ENCODE measurements at places on chromosomes 11 and 22. TPM values are rescaled to one million over a fixed set of nuclear protein-coding genes. Genes with fewer than 3 reads are reported as not detected.

The YPEL4 gene
- total RNA-seq = not detected

The WBP2NL gene
- total RNA-seq = 2.6 TPM

The TMEM86A gene
- total RNA-seq = 3.1 TPM

The PISD gene
- 83.3 TPM for total RNA-seq

The PIWIL4 gene
- total RNA-seq = 1.8 TPM

The TESMIN gene
- 3.8 TPM for total RNA-seq

The SPI1 gene
- 0.14 TPM for total RNA-seq
